ENCODE measurements at places on chromosomes 5 and 9.

- no peak for DNase-seq
Measured at GRCh38 chr5:120396186-120396585, 67.9 kb upstream of the PRR16 start.

DNA sequence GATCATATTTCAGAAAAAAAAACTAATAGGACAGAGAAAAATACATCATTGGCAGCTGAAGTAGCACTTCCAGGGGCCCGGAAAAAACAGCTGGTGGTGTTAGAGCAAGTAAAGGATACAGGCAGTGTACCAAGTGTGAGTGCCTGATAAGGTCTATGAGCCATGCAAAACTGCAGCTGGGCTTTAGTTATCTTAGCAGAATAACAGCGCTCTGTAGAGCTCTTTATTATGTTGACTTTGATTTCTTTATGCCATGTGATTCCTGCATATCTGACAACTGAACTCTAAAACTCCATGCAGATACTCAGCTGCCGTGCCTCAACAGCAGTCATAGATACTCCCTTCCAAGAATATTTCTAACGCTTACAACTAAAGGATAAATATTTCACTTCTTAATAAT is 119.5 kb downstream of the CAAP1 start:
- DNase-seq: no peak

DNA sequence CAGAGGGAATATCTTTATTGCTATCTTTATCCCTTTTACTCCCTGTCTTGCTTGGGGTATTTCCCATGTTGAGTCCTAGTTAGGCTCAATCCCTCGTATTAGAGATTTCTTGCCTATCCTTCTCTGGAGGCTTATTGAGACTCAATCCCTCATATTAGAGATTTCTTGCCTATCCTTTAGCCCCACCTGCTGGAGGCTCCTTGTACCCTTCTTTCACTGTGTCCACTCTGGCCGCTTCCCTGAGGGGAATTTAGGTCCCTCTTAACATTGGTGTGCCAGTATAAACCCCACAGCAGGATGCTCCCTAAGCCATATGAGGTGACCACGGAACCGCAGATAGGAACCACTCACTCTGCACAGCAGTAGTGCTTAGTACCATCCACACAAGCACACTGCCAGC is 110.7 kb upstream of the MAMDC2 start:
- DNase-seq: no peak

DNA sequence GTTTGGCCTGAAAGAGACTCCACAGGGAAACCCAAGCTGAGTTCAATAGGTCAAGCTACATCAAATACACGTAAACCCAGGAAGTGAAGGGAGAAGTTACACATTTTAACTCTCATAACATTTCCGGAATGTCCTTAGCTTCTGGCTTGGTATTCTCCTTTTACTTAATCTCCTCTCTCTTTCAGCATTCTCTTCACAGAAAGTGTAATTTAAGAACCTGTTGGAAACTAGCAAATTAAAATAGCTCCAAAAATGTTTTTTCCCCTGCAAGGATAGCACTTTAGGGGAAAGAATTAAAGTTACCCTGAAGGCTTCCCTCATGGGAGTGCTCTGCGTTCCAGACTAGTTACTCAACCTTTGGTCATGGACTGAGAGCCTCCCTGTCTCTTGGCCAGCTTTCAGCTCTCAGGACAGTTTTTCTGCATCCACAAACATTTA is 292.7 kb upstream of the TARS1 start:
- no peak for DNase-seq

- DNase-seq: no peak
Measured at GRCh38 chr9:70672161-70672649, 257.7 kb upstream of the KLF9 start.

DNA sequence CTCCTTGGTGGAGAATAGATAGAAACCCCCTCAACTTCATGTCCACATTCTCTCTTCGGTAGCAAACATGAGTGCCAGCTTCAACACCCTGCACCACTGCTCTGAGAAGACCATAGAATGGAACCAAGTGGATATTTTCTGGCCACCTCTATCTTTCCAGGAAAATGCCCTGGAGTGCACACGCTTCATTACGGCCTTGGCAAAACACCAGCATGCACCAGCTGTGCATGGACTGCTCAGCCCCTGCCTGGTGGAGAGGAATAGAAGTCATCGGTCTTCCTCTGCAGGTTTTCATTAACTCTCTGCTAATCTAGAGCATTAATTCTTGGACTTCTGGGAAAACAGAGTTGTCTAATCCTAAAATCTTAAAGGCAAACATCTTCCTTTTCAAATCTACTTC is 211.6 kb upstream of the TMEM161B start:
- no peak for DNase-seq

GRCh38 chr9:4423207-4423610 is 67.1 kb upstream of the SLC1A1 start:
- DNase-seq: no peak

- no peak for DNase-seq
Measured at GRCh38 chr5:1545126-1545804, 21.5 kb upstream of the LPCAT1 start.

GRCh38 chr5:67202828-67203227 is 6.2 kb upstream of the CD180 start:
- no peak for DNase-seq

- DNase-seq: no peak
Measured at GRCh38 chr9:116646661-116647514, 40.2 kb upstream of the TRIM32 start.

- DNase-seq: no peak
Measured at GRCh38 chr9:13911473-13911872, 402.5 kb downstream of the NFIB start.

GRCh38 chr5:121805911-121806310 is 45.8 kb upstream of the FTMT start:
- no peak for DNase-seq

- DNase-seq: no peak
Measured at GRCh38 chr9:8027351-8027750, 227.8 kb upstream of the DMAC1 start.

- DNase-seq: no peak
Measured at GRCh38 chr5:102931085-102931725, 176.1 kb downstream of the PAM start.

DNA sequence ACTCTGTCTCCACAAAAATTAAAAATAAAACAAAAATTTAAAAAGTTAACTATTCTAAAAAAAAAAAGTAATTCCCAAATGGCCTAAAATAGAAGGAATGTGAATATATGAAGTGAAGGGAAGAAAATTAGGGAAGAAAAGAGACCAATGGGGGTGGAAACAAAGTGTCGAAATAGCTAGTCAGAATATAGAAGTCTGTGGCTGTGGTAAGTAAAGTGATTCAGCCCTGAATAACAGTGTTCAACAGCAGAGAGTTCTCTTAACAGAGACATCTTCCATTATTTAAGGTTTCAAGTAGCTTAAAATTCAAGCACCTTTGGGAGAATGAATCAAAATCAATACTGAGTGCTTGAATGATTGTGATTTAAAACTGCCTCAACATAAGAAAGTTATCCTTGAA is 51.7 kb downstream of the LPAR1 start:
- DNase-seq: no peak

- DNase-seq: no peak
Measured at GRCh38 chr9:2662496-2662895, 40.9 kb downstream of the VLDLR start.

DNA sequence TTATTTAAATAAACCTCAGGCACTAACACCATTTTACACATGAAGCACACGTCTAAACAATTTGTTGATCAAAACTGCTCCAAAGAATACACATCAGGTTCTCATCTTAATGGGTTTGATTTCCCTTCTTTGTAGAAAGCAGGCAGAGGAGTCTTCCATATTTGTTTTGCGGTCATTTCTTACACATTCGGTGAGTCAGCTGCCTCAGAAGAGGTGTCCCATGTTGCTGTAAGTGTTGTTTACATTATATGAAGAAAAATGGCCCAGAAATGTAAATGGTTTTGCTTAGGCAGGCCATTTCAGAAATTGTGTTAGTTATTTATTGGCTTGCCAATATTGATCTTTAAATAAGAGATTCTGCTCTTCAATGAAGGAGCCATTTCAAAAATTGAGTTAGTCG is 325.8 kb downstream of the TENT4A start:
- no peak for DNase-seq

- DNase-seq: no peak
Measured at GRCh38 chr5:178730940-178731265, 444 bp upstream of the ZNF354A start.

DNA sequence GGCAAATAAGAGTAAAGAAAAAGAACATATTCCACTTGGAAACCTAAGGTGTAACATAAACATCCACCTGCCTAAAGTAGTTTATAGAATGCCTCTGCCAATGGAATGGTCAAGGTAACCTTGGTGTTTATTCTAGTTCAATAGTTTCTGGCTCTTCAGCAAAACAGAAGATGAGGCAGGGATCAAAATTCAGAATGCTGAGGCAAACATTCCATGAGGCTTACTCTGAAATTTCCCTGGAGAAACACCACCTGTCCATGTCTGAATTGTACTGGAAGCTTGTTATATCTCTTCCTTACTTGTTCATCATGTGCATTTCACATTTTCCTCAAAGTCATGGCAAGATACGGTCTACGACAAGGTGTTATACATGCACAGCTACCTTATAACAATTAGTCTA is 1862.4 kb upstream of the ACO1 start:
- DNase-seq: no peak

DNA sequence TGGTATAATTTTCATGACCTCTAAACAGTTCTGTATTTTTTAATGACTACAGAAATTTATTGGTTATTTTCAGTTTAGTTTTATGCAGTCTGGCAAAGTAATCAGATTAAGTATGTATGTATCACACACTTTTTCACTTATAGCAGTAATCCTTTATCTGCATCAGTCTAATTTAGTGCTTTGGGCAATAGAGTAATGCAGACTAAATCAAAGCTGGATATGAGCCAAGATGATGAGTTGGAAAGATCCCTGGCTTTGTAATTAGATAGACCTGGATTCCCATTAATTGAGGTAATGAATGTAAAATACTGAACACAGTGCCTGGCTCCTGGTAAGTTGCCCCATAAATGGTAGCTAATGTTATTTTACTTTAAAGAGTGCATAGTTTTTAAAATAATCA is 215.4 kb upstream of the TLX3 start:
- no peak for DNase-seq

DNA sequence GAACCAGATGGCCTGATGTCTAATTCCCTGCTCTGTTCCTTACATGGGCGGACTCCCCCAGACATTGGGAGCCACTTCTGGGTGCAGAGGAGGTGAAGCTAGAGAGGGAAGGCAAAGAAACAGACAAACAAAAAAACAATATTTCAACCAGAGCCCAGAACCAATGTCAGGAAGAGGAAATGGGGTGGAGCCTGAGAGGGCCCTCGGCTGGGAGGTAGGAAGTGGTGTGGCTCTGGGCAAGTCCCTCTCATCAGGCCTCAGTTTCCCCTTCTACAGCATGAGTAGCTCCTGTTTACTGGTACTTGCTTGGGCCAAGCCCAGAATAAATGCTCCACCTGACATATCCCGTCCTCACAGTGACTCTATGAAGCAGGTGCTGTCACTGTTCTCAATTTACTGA is 11.1 kb downstream of the SH2D3C start:
- DNase-seq: no peak

GRCh38 chr9:114236391-114237138 is 81.2 kb downstream of the COL27A1 start:
- DNase-seq: no peak

- DNase-seq: no peak
Measured at GRCh38 chr5:148799737-148800527, 26.5 kb upstream of the ADRB2 start.

DNA sequence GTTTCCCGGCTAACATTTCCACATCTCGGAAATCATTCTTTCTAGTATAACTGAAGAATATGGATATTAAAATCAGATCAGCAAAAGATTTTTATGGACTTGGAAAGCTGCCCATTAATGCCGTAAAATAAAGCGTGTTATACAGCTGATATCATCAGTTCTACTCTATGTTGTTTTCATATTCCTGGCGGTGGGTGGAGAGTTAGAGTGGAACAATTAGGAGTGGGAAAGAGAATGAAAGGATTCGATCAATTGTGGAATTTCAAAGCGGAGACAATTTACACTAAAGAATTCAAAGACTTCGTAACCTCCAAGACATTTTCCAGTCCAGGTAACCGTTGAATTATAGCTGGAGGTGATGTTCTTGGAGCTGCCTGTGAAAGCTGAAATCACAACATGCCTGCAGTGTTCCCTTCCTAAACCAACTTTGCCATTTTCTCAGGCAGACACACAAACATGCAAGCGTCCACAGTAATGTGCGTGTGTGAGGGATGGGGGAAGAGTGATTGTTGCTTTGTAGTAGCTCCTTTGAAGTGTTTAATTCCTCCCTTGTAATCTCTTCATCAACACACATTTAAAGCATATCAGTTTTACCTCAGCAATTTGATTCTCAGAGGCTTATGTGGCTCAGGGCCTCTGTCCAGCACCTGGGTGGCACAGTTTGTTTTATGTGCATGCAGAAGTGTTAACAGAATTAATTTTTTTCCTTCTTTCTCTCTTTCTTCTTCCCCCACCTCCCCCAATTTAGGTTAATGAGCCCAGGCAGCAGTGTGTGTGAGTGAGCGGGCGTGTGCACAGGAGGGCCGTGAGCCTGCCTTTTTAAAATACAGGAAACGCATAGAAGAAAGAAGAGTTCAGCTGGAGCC is 544.1 kb downstream of the RAB3C start:
- DNase-seq: no peak

DNA sequence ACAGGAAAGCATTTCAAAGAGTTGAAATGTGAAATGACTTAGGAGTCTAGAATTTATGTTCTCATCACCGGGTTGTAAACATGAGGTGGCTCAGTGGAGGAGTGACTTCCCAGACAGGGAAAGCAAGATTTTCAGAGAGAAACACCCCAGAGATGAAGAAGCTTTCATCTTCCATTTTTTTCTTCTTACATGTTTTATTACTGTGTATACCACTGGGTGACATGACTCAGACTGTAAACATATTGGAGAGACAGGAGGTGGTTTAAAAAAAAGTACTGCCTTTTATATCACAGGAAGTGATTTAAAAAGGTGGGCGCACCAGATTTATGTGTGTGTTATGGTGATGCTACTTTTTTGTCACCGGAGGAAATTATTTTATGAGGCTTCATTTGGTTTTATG is 209.1 kb upstream of the TUT7 start:
- DNase-seq: no peak

DNA sequence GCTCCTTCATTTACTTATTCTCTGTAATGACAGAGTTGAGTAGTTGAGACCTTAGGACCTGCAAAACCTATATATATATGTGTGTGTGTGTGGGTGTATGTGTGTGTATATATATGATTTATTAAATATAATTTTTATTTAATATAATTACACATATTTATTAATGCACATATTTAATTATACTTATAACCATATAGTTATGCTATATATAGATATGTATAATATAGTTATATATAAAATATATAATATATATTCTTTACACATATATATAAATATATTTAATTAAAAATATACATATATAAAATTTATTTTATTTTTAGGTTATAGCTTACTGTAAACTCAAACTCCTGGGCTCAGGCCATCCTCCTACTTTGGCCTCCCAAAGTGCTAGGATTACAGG is 23.7 kb downstream of the ACER2 start:
- DNase-seq: no peak

GRCh38 chr9:121596515-121596914 is 54.9 kb upstream of the DAB2IP start:
- no peak for DNase-seq

- no peak for DNase-seq
Measured at GRCh38 chr9:112654282-112654681, 63.6 kb downstream of the INIP start.

- no peak for DNase-seq
Measured at GRCh38 chr9:81492710-81493447, 196.5 kb downstream of the TLE1 start.
